GM03348 (cell line): ENCODE measurements at places on chromosomes 13 and 19.
A peak's percentile ranks its signal among the peaks of the same experiment; 100 is the strongest.

GRCh38 chr13:39451860-39452301 lies 151.1 kb downstream of the LHFPL6 start:
- no peak for DNase-seq

DNA sequence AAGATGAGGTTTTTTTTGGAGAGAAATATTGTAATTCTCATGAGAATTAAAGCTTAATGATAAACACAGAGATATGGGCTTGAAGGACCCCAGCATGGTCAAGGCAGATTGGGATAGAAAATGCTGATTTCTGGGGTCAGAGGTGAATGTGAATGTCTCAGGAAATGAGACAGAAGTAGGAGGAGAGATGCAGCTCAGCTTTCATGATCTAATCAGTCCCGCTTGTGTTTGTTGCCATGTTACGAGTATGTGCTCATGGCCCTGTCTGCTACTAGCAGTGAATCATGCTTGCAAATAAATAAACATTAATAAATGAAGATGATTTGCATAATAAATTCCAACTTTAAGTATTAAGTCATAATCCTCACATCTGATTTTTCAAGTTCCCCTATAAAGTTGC lies 23.0 kb upstream of the NDFIP2 start:
- DNase-seq, result peak; percentile 43

- DNase-seq, result no peak
Measured at GRCh38 chr19:6772028-6772865, at the start of gene VAV1. Gene VAV1, plus strand, starts transcription at chr19:6772708. Its CDS starts 100 bp downstream, at chr19:6772808.

- no peak for DNase-seq
Measured at GRCh38 chr13:24709186-24709913, 29.1 kb downstream of the ATP12A start.

GRCh38 chr13:43564952-43565351 lies 221.8 kb downstream of the ENOX1 start:
- no peak for DNase-seq

GRCh38 chr13:27962128-27962841 lies 6.8 kb downstream of the CDX2 start:
- no peak for DNase-seq

GRCh38 chr13:45747071-45747470 lies 45.0 kb downstream of the CBY2 start:
- DNase-seq, result no peak
